ENCODE measurements at places on chromosomes 4 and X.

DNA sequence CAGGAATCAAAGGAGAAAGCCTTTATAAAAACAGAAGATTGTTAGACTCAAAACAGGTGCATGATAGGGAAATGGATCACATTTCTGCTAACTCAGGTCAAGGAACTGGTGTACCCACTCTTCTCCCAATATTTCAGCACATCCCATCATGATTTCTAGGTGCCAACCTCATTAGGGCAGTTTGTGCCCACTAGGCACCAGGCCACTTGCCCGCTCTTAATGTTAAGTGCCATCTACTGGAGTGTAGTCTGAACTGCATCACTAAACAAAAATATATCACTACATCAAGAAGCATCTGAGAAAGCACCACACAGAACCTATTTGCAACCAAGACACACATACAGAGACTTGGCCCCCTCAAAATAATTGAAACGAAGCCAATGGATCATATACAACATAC is 140.4 kb upstream of the GRID2 start:
- DNase-seq, result no peak

DNA sequence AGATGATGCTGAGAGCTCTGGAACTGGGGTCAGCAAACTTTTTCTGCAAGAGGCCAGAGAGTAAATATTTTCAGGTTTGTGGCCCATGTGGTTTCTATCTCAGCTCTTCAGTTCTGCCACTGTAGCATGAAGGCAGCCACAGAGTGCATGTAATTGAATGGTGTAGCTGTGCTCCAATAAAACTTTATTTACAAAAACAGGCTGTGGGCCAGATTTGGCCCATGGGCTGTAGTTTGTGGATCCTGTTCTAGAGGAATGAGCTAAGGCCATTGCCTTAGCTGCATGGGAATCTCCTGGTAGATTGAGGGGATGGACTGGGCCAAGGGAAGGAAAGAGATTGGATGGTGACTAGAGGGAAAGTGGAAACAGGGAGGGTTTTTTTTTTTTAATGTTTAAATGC is 36.8 kb downstream of the CLCN4 start:
- DNase-seq, result no peak

DNA sequence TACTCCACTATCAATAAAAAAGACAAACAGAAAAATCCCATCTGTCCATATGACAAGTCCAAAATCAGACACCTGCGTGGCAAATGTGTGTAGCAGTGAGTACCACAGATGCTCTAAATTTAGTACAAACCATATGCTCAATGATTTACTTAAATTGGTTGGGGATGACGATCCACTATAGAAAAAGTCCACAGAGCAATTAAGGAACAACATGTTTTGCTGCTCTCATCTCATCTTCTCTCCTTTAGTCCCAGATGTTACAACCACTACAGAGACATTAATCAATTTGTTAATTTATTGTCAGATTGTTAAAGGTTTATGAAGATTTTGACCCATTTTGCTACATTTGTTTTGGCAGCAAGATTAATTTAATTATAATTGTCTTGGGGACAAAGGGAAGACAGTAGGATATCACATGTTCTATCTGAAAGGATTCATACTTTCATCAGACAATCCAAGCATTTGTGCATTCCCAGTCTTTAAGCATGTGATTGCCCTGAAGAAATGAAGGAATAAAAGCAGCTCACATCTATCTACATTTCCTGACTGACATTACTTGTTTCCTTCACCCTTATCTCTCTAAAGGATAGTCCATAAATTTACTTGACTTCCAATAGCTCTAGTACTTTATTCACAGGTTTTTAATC is 2268.1 kb downstream of the PCDH7 start:
- no peak for DNase-seq

- DNase-seq, result no peak
Observed at GRCh38 chr4:121358473-121358872, 22.3 kb downstream of the QRFPR start.

- DNase-seq, result no peak
Observed at GRCh38 chrX:16136080-16136479, 12.7 kb downstream of the GRPR start.
